Dermis microvascular lymphatic vessel endothelial cell (primary cell): ENCODE measurements at places on chromosomes 3 and 15.

DNA sequence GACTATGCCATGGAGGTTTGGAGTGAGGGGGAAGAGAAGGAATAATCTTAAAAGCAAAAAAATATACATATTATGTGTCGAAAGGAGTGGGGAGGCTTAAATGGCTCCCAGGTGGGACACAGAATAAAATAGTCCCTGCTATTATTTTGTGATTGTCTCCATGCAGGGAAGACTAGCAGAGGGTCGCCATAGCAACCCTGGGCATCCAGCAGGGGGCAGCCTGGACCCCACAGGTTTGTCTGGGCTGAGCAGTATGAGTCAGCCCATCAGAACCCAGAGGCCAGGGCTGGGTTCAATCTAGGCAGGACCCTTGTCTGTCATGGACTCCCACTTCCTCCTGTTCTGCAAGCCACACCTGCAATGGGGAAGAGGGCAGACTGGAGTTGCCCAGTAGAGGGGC lies 17.6 kb upstream of the LINGO1 start:
- no peak for DNase-seq

DNA sequence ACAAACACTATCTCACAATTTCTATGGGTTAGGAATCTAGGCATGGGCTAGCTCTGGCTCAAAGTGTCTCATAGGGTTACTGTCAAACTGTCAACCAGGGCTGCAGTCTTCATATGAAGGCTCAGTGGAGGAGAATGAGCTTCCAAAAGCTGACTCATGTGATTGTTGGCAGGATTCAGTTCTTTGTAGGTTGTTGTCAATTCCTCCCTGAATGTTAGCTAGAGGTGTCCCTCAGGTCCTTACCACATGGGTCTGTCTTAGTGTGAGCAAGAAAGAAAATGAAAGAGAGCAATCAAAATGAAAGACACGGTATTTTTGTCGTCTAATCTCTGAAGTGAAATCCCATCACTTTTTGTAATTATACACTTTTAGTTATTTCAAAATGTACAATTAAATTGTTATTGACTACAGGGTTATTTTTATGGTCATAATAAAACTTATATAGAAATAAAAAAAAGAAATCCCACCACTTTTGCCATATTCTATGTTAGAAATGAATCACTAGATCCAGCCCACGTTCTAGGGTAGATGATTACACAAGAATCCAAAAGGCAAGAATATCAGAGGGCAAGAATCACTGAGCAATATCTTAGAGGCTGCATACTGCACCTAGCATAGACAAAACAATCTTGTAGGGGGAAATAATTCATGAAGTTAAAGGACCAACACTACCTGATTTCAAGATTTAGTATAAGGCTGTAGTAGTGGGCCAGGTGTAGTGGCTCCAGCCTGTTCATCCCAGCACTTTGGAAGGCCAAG lies 8.4 kb downstream of the ACSBG1 start:
- DNase-seq: no peak

DNA sequence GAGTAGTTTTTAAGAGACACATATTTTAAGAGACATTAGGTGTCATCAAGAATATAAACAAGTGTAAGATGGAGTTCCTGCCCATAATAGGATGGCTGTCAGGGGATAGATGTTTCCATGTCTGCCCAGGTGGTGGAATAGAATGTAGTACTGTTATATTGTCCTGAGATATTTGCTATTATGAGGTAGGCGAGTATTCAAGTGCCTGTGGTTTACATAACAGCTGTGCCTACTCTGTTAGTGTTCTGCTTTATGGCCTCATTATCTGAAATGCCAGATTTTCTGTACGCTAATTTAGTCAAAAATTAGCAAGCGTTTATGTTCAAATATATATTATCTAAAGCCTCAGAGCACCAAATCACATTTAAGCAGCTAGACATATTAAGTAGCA lies 360.2 kb upstream of the ROPN1 start:
- DNase-seq: no peak

GRCh38 chr3:41053220-41053619 lies 146.1 kb upstream of the CTNNB1 start:
- no peak for DNase-seq

DNA sequence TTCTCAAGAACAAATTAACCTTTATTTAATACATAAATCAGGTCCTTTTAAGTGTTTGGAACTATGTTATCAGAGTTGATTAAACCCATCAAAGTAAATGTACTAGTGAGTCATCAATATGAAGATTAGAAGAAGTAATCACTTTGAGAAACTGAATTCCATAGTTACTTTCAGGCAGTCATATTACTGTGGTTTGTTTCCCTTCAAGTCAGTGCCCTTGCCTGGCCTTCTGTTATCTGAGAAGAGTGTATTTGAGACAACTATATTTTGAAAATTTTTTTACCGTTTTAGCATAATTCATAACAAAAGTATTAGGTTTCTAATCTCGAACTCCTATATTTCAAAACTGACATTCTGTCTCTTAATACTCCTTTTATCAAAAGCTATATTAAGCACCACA lies 73.6 kb downstream of the GMPS start:
- no peak for DNase-seq

DNA sequence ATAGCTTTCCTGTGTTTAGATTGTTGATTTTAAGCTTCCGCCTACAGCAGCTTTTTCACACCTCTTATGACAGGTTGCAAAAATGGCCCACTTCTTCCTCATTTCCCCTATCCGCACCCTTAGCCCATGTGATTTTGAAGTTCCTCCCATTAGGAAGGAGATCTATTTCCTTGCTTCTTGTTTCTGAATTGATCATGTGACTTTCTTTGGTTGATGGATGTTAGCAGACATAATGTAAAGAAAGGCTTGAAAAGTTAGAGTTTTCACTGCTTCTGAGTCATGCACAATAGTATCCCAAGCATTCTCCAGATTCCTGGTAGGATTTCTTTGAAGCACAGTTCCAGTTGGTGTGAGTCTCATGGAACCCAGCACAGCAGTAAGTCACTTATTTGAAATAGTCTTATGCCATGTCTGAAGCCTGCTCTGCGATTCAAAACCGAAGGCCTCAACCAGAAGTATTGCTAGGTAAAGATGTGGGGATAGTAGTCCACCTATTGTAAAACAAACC lies 76.6 kb downstream of the EDEM1 start:
- no peak for DNase-seq

DNA sequence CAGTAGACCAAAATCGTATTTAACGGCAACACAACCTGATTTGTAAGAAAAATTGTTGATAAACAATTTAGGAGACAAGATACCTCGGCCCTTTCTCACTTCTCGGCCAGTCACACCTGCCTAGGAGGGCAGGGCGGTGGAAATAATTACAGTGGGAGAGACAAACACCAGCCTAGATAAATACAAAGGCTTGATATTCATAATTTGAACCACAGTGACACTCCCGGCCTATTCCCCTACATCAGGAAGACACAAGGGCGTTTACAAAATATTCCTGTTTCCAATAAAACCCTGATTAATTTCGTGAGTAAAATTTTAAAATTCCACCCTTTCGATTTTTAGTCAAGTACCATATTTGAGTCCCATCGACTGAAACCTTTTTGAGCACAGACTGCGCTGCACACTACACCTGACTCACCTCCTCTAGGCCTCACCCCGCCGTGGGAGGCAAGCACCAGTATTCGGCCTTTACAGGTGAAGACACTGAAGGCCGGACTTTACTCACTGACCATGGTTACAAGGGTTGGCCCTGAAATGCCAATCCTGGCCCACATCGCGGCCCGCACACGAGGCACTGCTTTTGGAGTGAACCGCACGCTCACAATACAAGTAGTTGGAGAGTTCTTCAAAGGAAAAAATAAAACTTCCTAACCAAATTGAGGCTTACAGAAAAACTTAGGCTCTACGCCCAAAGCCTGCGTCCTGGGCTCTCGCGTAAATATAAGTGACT lies 794 bp downstream of the ARPP19 start:
- DNase-seq: peak; percentile 41

GRCh38 chr3:106985721-106986120 lies 391.5 kb upstream of the CCDC54 start:
- no peak for DNase-seq

DNA sequence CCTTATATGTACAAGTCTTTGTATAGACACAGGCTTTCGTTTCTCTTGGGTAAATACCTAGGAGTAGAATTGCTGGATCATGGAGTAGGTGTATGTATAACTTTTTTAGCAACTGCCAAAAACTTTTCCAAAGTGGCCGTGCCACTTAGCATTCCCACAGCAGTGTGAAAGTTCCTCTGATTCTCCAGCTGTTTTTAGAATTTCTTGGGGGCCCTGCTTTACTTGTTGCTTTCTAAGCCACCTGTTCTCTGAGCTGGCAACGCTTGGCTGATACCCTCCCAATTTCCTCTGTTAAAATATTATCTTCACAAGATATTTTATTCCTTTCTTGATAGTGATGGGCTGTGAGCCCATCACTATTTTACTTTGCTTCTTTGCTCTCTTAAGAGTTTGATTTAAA lies 19.2 kb downstream of the LIMD1 start:
- no peak for DNase-seq
